ENCODE measurements at places on chromosomes 12 and 14.
A peak's percentile ranks its signal among the peaks of the same experiment; 100 is the strongest.

- no peak for DNase-seq
Measured at GRCh38 chr12:133233993-133234564, 1.6 kb downstream of the ANHX start.

GRCh38 chr12:54159140-54159539 lies 29.6 kb downstream of the SMUG1 start:
- peak; percentile 84 for DNase-seq

DNA sequence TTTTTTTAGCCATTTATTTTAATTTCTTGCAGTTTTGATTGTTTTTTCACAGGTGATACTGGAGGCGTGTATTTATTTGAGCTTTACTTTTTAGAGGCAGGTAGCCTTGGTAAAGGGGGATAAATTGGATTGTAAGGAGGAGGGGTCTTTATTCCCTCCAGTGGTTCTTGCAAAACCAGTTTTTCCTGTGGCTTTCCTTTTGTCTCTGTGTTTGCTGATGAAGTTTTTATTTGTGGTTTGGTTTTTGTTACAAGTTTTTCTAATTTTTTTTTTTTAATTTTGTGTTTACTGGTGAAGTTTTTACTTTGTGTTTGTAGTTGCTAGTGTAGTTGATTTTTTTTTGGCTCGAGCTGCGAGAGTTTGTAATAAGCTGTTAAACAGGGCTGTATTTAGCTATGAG lies 278.5 kb downstream of the PRKD1 start:
- DNase-seq: no peak

DNA sequence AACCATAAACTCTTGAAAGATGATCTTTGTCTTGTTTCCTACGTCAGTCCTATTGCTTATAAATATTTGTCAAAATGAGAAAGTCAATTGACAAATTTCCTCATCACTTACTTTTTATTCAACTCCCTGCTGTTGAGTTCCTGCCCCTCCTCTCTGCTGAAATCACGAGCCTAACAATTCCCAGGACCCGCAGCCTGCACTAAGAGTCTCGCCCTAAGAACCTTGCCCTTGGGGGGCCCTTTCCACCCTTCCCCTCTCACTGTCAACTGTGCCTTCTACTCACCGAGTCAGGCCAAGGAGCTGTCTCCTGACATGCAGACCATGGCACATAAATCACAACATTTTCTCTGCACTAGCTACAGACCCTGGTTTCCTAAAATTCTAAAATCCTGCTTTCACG lies 99.0 kb downstream of the STAB2 start:
- no peak for DNase-seq

GRCh38 chr12:120722784-120723183 lies 2.8 kb upstream of the ACADS start:
- DNase-seq: no peak

- no peak for DNase-seq
Measured at GRCh38 chr12:119156401-119157044, 22.2 kb upstream of the HSPB8 start.

GRCh38 chr12:64028541-64028940 lies 184.0 kb downstream of the SRGAP1 start:
- DNase-seq: no peak

GRCh38 chr12:47910486-47910885 lies 5.7 kb upstream of the VDR start:
- no peak for DNase-seq

GRCh38 chr12:50589650-50590435 lies 85.1 kb downstream of the DIP2B start:
- DNase-seq: no peak

GRCh38 chr14:70888681-70889175 lies 18.5 kb upstream of the PCNX1 start:
- no peak for DNase-seq
